Keratinocyte (primary cell): ENCODE measurements at places on chromosomes 3 and 15. TPM values are rescaled to one million over a fixed set of nuclear protein-coding genes. Genes with fewer than 3 reads are reported as not detected.

Gene CNTN3
- 0.01 to 0.06 TPM in 2 of 3 replicates, not detected in the other for polyA plus RNA-seq

Gene GP9
- polyA plus RNA-seq = not detected in 3 replicates

Gene GOLGA6A
- not detected in 3 replicates for polyA plus RNA-seq

Gene SLC12A1
- polyA plus RNA-seq = not detected in 3 replicates

Gene NOX5
- 0.09 to 0.18 TPM (median 0.16 TPM) in 3 replicates for polyA plus RNA-seq

Gene CALML4
- polyA plus RNA-seq = 3.0 to 7.0 TPM (median 3.3 TPM) in 3 replicates

Gene ZNF639
- polyA plus RNA-seq = 7.6 to 15.8 TPM (median 14.9 TPM) in 3 replicates

Gene UPK1B
- 23.7 to 82.5 TPM (median 54.6 TPM) in 3 replicates for polyA plus RNA-seq

Gene OXTR
- 0.08 to 0.19 TPM (median 0.16 TPM) in 3 replicates for polyA plus RNA-seq

Gene ADGRG7
- 0.03 to 0.06 TPM (median 0.03 TPM) in 3 replicates for polyA plus RNA-seq

Gene CDHR4
- 0.19 TPM in 1 of 3 replicates, not detected in the others for polyA plus RNA-seq

GRCh38 chr15:63842626-63843025, 8.9 kb upstream of the HERC1 start:
- no peak for DNase-seq

DNA sequence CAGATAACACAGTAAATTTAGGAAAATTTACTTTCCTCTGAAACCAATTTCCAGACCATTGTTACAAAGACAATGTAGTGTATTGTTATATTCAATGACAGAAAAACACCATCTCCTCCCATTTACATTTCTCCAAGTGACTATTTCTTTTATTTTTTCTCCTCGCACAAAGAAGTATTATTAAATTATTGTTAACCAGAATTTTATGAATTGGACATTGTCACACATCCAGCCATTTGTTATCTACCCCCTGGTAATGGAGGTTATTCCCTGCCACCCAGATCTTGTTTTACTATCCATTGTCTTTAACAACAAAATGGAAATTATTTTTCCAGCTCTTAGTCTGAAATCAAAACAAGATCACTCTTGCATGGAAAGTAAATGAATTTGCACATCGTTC, 511.3 kb downstream of the FGF12 start:
- no peak for DNase-seq

DNA sequence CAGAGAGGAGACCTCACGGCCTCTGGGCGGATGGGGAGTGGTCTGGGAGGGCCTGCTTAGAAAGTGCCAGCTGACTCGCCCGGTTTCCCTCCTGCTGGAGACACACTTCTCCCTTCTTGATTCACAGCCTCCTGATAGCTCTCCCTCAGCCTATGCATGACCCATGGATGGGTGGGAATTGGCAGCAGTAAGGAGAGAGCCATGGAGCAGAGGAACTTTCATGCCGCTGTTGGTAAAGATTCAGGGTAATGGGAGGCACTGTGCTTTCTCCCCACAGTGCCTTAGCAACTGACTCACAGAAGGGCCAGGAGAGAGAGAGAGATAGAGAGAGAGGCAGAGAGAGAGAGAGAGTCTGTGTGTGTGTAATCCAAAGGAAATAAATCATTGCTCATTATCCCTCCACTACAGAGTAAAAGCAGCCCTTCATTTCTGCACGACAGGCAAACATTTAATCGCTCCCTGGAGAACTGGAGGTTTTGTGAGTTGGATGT, 82.8 kb downstream of the SEMA5B start:
- no peak for DNase-seq

GRCh38 chr3:9192248-9193025, 57.0 kb downstream of the SRGAP3 start:
- DNase-seq = no peak

GRCh38 chr15:23645371-23646164, 2.1 kb downstream of the MAGEL2 start:
- DNase-seq = no peak

DNA sequence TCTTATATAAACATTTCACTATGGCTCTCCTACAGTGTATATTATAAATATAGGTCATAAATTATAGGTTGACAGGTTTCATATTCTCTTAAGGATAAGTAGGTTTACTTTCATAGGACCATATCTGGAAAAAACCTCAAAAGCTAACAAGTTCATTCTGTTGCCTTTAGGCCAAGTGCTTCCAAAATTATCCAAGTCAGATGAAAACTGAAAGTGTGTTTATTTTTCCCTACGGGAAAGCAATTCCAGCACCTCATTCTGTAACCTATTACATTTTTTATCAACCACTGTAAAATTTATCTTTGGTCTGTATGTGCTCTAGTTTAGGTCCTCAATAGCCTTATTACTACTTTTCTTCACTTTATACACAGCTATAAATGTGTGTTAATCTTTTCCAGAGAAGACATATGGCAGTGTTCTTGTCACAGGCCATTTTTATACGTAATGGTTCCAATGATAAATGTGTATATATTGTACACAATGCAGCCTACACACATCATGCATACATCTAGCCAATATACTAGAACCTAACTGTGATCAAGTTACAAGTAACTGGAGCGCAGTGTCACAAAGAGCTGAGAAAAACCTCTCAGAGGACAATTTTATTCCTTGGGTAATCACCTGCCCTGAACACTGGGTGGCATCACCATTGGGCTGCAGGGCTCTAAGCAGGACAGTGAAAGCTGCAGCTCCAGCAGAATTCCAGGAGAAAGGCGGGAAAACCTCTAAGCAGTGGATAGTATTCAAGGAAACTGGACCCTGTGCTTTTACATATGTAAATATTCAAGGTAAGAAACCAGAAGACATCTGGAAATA, 251.3 kb downstream of the CTNNB1 start:
- DNase-seq = no peak

DNA sequence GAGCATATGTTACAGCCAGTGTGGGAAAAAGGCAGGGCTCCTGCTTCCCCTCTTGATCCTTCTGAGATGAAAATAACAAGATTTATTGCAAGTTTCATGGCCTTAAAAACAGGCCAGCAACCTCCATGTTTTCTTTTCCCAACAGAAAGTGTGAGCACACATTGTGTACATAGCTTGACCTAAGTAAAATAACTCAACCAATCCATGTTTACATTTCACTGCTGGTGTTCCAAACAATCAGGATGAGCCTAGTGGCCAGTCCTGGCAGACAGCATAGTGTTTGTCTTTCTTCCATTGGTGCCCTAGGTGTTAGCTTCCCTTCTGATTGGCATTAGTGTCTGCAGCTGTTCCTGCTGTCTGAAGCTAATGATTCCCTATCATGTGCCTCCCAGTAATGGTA, 847.7 kb downstream of the EPHA3 start:
- no peak for DNase-seq

- no peak for DNase-seq
These were observed 203.5 kb downstream of the UBE2E2 start for GRCh38 chr3:23406601-23407000.

DNA sequence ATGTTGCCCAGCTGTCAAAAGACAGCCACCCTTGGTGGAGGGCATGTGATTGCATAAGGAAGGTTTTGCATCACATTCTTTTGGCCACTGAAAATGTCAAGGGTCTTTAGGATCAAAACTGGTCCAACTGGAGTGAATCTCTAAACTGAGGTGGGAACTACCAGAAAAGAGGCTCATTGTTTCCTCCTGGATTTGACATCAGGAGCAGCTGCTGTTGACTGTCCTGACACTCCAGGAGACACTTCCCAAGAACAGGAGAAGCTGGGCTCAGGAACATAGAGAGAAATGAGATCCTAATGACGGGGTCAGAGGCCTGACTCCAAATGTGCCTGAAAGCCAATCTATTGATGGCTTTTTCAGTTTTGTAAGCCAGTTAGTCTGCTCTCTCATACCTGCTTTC, 105.3 kb upstream of the LRIG1 start:
- no peak for DNase-seq

- no peak for DNase-seq
These were observed 3.5 kb downstream of the KCNMB3 start for GRCh38 chr3:179247289-179248015.

DNA sequence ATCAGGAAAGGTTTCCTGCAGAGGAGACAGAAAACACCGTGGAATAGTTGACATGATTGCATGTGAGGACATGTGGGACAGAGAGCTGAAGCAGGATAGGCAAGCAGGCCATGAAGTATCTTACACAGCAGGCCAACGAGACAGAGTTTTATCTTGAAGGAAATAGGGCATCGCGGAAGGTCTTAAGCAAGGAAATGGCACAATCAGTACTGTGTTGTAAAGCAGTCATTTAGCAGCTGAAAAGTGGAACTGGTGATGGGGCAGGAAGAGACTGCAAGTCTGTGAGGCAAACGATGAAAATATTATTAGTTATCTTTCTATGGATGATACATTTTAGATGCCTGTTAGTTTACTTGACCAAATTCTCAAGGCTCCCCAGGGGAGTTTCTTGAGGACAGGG, 535.1 kb downstream of the SOX2 start:
- DNase-seq = no peak

DNA sequence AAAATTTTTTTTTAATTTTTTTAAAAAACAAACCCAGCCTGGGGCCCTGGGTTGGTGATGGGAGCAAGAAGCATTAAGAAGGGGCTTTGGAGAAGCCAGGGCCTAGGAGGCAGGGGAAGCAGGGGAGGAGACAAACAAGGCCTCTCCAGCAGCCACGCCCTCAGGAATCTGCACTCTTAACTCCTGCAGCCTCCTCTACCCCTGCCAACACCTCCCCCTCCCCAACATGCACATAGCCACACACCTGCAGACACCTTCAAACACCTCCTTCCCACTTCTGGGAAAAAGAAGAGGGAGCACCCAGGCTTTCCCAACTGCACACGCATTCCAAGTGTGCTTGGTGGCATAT, 2.7 kb upstream of the DCAF1 start:
- DNase-seq = no peak

- DNase-seq = no peak
These were observed 41.0 kb upstream of the MANF start for GRCh38 chr3:51343918-51344687.

DNA sequence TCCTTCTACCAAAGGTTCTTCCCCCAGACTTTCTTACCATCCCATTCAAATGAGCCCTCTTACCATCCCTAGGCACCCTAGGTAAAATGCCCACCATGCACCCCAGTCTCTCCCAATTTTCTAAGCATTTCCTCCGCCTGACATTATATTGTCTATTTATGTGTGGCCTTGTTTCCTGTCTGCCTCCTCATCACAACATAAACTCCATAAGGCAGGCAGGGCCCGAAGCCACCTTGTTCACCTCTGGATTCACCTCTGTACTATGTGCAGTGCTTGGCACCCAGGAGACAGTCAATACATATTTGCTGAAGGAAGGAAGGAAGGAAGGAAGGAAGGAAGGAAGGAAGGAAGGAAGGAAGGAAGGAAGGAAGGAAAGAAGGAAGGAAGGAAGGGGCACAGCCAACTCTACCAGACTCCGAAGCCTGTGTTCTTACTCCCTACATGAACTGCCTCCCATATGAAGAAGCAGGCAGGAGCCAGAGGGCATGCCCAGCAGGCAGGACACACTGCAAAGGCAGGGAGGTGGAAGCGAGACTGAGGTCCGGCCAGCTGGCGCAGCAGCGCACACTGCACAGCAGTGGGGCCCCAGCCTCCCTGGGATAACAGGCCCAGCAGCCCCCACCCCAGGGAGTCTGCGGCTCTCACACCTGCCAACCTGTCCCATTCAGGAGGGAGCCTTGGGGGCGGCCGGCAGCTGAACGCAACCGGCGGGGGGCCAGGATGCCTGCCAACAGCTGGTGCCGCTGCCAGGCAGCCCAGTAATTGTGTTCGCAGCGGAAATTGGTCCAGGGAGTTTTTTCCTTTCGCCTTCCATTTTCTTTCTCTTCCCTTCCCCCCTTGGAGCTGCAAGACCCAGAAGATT, 106.0 kb upstream of the LINGO1 start:
- no peak for DNase-seq

GRCh38 chr3:65616563-65616962, 422.2 kb downstream of the MAGI1 start:
- DNase-seq = no peak

- DNase-seq = no peak
These were observed 90.2 kb downstream of the PGPEP1L start for GRCh38 chr15:98917417-98917816.

DNA sequence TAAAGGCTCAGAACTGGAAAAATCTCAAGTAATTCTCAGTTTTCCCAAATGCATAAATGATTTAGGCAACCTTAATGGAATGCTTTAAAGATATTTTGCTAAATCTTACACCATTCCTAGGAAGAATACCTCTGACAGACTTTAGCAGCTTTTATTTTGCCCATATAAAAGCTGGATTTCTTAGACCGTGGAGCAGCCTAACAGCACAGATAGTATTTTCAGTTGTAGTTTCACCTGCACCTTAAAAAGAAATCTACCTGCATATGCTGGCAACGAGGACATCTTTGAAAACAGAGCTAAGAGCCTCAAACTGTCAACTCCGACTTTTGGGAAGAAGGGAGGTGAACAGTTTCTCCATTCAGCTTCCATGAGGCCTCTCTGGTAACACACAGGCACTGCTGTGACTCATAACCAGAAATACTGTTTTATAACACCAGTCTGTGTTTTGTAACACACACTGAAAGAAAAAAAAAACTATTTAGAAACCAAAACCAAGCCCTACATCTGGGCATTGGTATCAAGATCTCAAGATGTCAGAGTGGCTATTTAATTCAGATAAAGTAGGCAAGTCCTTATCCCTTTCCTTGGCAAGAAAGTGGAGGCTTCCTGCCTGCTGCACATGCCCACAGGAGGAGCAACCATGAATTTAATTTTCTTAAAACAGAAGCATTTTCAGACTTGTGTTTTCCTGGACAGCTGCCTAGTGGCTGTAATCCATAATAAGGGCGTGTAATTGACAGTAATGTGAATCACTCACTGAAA, 181.5 kb upstream of the ICE2 start:
- no peak for DNase-seq

GRCh38 chr3:132432639-132433038, 15.3 kb downstream of the DNAJC13 start:
- no peak for DNase-seq

- no peak for DNase-seq
These were observed 4.7 kb downstream of the EIF1B start for GRCh38 chr3:40313975-40314860.

GRCh38 chr3:117217355-117217754, 507.8 kb downstream of the TUSC7 start:
- no peak for DNase-seq

GRCh38 chr3:127732303-127732702, 59.6 kb downstream of the ABTB1 start:
- no peak for DNase-seq

- no peak for DNase-seq
These were observed 336.4 kb upstream of the SATB1 start for GRCh38 chr3:18761530-18761929.

DNA sequence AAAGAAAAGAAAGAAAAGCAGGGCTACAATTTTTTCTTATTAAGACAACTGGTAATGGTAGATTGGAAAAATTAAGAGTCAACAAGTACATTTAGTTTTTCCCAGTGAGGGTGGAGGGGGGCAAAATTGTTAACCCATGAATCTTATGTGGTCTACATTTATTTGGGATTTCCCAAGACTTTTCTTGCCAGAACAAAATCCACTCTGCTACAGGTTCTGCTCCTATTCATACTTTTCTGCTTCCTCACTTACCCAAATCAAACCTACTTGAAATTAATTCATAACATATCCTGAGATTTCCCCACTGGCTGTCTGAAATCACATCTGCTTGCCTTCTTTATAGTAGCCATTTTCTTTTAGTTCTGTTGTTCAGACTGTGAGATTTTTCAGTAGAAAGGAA, 41.1 kb downstream of the VGLL3 start:
- no peak for DNase-seq
